WTC11 (cell line): ENCODE measurements at places on chromosomes 13 and 19.

GRCh38 chr13:29959086-29959485 lies 108.7 kb upstream of the UBL3 start:
- no peak for DNase-seq

DNA sequence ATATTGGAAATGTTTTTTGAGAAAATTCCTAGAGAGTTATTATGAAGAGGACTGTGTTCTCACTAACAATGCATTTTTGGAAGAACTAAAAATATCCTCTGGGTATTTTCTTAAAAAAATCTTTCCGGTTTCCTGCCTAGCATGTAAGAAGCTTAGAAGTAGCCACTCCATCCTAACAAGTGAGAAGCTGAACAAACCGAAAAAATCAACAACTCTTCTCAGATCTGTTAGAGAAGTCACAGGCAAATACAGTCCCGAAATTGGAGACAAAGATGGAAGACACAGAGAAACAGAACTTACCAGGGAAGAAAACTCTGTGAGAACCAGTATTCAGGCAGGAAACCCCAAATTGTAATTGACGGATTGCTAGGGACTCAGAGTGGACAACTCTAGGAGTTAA lies 173.0 kb downstream of the KLF12 start:
- no peak for DNase-seq

- no peak for DNase-seq
Observed at GRCh38 chr13:47508527-47509228, 492.4 kb downstream of the SUCLA2 start.

DNA sequence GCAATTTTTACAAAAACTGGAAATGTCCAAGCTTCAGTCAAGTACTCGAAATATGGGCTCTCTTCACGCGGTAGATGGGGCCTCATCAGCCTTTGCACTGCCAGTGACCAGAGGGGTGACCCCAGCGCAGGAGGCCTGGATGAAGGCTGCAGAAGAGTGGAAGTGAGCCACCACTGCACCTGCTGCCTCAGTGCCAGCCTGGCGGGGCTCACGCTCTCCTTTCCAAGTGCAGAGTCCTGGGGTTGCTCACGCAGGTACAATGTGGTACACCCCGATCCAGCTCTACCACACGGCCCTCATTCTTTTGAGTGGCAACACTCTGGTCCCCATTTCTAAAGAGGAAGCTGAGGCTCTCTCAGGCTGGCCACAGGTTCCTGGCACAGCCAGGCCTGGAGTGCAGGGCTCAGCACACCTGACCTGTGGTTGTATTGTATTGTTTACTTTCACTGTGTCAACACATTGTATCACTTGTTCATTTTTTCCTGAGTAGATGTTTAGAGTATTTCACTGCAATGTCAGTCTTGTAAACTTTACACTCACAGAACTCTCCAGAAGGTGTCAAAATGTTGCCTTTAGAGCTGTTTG lies 97.3 kb upstream of the SOX1 start:
- no peak for DNase-seq

- no peak for DNase-seq
Observed at GRCh38 chr13:49248622-49249002, 887 bp downstream of the CDADC1 start.

DNA sequence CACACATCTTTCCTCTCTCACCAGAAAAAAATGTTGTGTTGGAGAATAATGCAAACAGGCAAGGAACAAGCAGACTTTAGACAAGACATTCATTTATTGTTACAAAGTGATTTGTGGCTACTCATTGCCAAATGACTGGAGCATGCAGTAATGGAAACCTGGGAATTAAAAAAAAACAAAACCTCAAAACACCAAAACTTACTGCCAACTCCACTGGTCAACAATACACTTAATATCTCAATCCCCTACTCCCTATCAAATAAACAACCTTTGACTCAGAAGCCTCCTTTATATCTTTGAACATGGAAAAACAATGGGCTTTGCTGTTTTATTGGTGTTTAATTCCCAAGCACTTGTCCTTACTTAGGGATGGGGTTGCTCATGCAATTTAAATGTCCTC lies 112.8 kb downstream of the POSTN start:
- DNase-seq = no peak

DNA sequence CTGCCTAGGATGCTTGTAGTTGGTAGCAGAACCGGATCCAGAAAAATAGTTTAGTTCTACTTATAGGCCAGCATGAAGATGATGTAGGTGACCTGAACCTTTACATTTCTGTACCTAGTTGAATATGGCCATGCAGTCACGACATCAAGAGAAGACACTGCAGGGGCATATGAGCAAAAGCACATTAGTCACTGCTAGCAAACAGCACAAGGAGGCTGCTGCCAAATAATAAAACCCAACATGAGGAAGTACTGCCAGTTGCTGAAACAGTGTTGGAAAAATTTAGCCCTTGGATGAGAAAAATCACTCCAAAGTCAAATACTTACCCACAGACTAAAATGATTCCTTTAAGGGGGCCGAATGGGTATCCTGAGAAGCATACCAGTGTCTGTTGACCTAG lies 20.8 kb downstream of the ERICH6B start:
- DNase-seq = no peak
